ENCODE measurements at places on chromosomes 11 and 22.

GRCh38 chr11:116300232-116300631 is 472.6 kb downstream of the BUD13 start:
- no peak for DNase-seq

DNA sequence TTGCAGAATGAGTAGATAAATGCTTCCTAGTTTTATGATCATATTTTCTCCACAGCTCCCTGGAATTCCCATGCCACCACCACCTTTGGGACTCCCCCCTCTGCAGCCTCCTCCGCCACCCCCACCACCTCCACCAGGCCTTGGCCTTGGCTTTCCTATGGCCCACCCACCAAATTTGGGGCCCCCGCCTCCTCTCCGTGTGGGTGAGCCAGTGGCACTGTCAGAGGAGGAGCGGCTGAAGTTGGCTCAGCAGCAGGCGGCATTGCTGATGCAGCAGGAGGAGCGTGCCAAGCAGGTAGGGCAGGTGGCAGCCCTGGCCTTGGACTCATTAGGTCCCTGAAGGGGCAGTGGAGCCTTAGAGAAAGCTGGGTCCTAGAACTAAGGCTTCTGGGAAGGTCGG is 2.9 kb downstream of the SF3B2 start:
- no peak for DNase-seq

DNA sequence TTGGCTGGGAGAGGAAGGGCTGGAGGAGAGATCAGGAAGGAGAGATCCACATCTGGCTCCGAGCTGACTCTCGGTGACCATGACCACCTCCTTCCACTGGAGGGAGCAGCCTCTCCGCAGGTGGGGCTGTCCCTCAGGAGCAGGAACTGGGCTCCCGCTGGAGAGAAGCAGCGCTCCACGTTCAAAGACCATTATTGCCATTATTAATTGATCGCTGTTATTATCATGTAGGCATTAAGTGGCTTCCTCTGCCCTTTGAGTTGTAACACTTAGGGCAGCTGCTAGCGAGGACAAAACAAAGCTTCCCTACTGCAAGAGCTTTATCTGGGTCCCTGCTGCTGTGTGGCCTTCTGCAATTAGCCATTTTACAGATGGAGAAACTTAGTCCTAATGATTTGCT is 251.9 kb downstream of the ST3GAL4 start:
- peak; percentile 43 for DNase-seq

DNA sequence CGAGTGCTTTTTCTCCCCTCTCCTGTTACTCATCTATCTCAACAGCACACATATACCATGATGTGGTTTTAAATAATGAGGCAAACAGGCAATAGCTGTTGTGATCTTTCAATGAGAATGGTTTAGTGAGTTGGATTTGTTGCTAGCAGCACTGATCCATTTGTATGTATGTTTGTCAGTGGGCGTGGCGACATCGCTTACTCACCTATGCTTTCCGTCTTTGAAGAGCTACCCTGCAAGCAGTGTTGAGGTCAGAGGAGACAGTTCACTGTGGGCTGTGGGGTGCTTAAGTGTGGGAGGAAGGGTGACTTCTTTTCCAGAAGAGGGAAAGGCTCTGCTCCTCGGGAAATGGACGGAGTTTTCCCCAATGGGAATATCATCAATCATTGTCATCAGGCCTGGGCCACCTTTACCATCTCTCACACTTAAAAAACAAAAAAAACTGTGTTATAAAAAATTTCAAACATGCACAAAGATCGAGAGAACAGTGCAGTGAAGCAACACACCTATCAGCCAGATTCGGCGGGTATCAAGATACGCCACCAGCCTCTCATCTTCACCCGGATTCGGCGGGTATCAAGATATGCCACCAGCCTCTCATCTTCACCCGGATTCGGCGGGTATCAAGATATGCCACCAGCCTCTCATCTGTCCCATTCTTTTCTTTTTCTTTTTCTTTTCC is 83.8 kb downstream of the TBC1D22A start:
- no peak for DNase-seq

- no peak for DNase-seq
Observed at GRCh38 chr11:6571434-6572008, 31.9 kb downstream of the RRP8 start.

GRCh38 chr11:65487467-65488272 is 11.2 kb upstream of the MALAT1 start:
- DNase-seq = peak; percentile 100

GRCh38 chr22:40033586-40034380 is 39.0 kb downstream of the FAM83F start:
- DNase-seq = no peak

- no peak for DNase-seq
Observed at GRCh38 chr11:2724653-2725367, 25.0 kb upstream of the KCNQ1OT1 start.

- no peak for DNase-seq
Observed at GRCh38 chr11:63939397-63939891, 642 bp downstream of the NAA40 start.

GRCh38 chr11:35714882-35715627 is 52.5 kb downstream of the TRIM44 start:
- no peak for DNase-seq

DNA sequence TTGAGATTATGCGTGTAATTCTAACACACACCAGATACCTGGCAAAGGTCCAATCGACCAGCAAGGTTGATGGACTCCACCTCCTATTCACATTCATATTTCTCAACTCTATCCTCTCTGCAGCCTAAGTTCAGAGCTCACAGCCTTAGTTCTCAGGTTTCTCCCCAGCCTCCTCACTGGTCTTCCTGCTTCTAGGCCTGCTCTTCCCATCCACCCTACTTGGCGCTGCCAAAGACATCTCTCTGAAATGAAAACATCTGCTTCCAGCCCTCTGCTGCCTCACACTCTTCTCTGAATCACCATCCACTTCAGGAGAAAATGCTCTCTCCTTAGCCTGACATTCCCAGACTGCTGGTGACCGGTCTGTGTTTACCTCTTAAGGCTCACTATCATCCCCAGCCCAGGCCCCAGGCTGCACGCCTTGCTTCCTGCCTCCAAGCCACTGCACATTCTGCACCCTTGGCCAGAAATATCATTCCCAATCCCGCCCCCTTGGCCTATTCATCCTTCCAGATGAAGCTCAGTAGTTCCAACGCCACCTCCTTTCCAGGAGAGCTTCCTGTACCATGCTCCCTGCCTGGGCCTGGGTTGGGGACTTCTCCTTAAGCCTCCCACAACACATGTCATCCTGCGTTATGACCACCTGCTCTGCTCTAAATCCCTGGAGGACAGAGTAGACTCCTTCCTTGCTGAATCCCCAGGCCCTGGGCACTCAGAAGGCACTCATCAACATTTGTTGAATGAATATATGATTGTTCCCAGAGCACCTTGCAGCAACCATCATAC is 3.5 kb downstream of the ARRB1 start:
- DNase-seq = peak; percentile 41

GRCh38 chr11:82754410-82754809 is 20.7 kb upstream of the FAM181B start:
- DNase-seq = no peak

DNA sequence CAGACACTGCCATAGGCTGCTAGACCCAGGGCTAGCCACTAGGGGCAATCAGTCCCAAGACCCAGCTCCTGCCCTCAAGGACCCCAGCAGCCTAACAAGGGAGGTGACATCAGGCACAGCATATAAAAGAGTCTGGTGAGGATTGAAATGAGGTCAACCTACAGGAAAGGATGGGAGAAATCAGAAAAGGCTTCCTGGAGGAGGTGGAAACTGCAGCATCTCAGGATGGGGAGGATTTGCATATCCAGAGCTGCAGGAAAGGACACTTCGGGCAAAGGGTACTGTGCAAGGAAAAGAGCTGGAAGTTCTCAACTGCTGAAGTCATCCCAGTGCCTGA is 2.9 kb upstream of the ARFGAP2 start:
- DNase-seq = no peak

DNA sequence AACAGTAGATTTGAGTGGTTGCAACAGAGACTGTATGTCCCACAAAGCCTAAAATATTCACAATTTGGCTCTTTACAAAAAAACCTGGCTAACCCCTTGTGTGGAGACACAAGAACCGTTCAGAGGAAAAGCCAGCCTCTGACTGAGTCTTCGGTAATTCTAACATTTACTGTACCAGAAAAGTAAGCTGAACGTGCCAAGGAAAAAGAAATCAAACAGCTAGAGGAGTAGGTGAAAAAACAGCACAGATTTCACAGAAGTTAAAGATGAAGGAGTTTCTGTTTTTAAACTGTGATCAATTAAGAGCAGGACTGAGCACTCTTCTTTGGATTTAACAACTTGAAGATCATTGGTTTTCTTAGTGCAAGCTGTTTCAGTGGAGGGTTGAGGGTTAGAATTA is 424.7 kb upstream of the KIRREL3 start:
- DNase-seq = no peak

DNA sequence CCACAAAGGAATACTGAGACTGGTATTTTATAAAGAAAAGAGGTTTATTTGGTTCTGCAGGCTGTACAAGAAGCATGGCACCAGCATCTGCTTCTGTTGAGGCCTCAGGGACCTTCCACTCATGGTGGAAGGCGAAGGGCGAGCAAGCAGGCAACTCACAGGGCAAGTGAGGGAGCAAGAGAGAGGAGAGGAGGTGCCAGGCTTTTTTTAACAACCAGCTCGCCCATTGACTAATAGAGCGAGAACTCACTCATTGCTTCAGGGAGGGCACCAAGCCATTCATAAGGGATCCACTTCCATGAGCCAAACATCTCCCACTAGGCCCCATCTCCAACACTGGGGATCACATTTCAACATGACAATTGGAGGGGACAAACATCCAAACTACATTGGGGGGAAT is 1.2 kb downstream of the PTS start:
- no peak for DNase-seq

- DNase-seq = no peak
Observed at GRCh38 chr22:37891926-37892325, 14.2 kb upstream of the MICALL1 start.

DNA sequence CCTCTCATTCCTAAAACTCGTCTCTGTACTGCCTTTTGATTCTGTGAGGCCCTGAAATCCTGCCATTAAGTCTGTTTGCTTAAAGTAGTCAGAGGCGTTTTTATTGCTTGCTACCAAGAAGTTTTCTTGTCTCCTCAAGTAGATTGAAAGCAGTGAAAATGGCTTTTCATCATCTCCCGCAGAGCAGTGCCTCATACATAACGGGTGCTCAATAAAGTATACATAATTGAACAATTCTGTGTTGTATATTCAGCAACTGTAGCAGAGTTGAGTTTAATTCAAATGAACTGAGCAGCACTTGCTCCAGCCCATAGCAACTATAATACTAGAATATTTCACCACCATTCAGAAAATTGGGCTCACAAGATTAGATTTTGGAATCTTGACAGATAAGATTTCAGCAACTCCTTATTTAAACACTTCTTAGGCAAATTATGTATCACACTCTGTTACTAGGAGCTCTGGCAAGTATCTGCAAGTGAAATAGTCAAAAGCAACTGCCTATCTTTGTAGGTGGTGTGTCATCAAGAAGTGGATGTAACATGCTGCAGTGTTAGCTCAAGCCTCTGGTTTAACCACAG is 20.0 kb downstream of the FIBIN start:
- no peak for DNase-seq

- DNase-seq = no peak
Observed at GRCh38 chr22:42066126-42066761, 4.4 kb downstream of the NAGA start.

- DNase-seq = no peak
Observed at GRCh38 chr11:71329165-71329510, 76.8 kb upstream of the SHANK2 start.

DNA sequence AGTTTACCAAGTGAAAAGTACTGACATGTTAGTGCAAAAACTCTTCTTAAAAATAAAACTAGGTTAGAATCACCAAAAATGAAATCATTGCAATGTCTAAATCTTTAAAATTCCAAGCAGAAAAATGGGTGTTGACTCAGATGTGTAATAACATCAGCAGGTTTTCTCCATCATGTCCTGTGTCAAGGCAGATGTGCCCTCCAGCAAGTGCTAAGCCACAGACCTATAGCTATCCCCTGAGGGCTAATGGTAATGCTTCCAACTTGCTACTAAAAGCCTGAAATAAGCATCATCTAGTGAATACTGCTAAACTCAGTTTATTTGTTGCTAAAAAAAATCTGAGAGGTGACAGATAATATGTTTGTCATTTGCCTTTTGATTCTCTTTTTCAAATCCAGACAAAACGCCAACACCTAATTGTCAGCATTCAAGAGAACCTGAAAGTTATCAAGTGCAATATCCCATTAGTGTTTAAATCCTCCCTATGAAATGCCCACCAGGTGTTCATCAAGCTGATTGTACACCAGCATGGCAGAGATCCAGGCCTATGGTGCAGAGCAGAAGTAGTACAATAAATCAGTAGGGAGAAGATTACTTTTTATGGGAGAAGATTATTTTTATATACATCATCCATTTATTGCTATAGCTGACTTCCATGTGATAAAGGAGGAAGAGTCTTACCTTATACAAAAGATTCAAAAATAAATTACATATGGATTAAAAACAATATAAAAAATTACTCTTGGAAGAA is 55.1 kb upstream of the SYT9 start:
- DNase-seq = no peak

DNA sequence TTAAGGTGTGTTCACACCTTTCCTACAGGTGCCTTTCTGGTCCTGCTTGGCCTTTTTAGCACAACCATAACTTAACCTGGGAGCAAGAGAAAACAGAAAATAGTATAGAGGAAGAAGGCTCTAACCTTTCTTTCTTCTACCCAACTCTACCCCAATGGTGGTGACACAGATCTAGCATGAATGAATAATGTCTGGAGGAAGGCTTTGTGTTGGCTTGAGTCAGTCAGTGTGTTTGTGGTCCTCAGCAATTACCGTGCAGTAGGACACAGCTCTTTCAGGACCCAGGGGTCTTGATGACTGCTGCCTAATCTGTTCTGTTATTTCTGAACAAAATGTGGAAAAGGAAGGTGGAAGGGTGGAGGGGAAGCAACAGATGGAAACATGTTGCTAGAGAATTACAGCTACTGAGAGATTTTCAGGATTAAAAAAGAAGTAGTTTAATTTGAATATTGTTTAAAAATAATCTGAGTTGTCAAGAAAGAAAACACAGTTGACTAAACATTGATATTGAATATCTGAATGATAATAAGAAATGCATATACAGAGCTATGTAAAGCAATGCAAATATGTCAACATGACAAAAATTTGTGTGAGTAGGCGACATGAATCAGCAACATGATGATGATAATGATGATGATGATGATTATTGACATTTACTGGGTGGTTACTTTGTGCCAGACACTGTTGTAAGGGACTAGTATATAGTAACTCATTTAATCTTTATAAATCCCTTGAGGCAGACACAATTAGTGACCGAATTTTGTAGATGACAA is 55.3 kb downstream of the AASDHPPT start:
- DNase-seq = no peak

Measured in amniotic stem cell (primary cell).